CD4-positive, alpha-beta T cell treated with Interleukin-2 at 100 ng/mL for 4 hours (primary cell): ENCODE measurements at places on chromosomes 3 and 15.

DNA sequence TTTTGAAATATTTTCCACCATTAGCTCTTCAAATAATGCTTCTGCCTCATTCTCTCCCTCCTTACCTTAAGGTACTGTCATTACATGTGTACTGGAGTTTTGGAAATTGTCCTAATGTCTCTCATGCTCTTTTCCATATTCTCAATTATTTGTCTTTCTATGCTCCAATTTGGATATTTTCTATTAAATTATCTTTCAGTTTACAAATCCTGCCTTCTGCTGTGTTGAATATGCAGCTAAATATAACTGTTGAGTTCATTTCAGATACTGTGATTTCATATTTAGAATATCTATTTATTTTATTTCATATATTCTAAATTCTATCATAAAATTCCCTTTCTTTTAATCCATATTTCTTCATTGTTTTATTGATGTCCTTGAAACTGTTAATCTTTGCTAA, 388.0 kb upstream of the CDIN1 start:
- DNase-seq = no peak

DNA sequence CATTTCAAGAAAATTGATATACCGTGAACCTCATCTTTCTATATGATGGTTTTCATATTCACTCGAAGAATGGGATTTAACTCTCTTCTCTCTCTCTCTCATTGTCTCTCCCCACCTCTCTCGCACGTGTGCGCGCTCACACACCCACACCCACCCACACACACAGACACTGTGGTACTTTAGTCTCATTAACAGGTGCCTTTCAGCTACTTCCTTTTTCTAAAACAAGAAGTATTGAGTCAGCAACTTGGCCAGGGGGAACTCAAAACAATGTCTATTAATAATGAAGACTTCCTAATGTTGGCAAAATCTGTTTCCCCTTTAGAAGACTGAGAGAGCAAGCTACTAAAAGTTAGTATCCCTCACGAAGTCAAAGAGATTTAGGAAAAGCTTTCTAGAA, 150.7 kb downstream of the TMCO5A start:
- no peak for DNase-seq

DNA sequence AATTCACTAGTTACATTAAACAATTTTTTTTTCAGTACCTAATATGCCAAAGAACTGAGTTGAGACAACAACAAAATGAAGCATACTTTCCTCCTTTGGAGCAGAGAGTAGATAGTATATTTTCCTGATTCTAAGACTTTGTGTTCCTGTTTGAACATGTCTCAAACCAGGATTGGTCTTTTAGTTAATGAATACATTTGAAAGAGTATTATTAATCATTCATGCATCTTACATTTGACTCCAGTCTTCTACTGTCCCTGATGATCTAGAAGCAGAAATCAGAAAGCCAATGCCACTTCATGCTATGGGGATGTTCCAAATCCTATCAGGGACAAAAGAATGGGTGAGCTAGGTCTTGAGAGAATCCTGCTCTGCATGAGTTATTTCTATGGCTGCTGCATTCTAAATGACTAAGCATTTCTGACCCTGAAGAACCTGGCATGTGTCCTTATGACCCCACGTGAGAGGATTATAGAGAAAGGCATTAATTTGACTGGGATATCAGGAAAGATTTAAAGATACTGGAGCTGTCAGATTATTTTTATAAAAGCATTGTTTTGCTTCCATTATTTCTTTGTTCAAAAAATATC, 32.9 kb upstream of the MBNL1 start:
- no peak for DNase-seq

DNA sequence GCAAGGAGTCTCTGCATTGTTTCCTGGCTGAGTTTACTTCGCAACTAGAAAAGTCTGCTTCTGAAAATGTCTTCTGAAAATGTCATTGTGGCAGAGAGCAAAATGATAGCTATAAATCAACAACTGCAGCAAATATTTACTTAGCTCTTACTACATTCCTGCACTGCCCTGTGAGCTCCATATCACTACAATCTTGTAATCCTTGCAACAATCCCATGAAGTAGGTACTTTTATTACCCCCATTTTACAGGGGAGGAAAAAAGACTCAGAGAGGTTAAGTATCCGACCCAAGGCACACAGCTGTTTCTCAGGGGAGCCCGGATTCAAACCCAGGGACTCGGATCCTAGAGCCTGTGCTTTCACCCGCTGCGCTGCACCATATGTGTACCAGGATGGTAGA, 34.2 kb upstream of the SPTBN5 start:
- DNase-seq = no peak

GRCh38 chr3:142892714-142893113, 3.8 kb upstream of the PCOLCE2 start:
- no peak for DNase-seq

DNA sequence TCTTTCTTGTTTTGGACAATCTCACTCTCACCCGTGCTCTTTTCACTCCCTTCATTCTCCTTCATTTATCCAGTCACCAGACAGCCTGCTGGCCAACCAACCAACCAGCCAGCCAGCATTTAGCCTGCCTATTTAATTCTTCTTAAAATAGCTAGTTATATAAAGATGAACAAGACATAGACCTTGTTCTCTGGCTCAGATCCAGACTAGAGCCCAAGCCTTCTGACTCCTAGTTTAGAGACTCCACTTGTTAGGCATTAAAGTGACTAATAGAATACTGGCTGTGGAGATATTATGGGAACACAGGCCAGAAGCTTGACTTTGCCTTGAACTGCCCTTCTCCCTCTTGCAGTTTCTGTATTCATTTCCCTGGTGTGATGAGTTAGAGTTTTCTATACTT, 215.3 kb upstream of the THRB start:
- DNase-seq = no peak

DNA sequence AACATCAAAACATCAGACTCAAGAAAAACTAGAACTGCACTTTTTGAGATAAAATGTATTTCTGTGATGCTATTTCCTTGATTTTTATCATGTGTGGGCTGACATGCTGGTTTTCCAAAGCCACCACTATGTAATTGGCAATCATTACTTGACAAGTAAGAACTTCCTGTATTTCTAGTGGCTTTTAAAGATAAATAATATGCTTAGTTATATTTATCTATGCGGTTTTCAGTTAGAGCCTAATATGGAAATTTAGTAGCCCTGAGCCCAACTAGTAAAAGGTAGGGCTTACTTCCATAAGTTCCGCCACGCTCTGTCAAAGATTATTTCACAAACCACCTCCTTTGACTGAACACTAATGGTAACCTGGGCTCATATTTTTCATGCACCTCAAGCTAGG, 91.6 kb downstream of the PPARG start:
- no peak for DNase-seq

- DNase-seq = no peak
Observed at GRCh38 chr3:72517336-72517735, 330.9 kb downstream of the SHQ1 start.

DNA sequence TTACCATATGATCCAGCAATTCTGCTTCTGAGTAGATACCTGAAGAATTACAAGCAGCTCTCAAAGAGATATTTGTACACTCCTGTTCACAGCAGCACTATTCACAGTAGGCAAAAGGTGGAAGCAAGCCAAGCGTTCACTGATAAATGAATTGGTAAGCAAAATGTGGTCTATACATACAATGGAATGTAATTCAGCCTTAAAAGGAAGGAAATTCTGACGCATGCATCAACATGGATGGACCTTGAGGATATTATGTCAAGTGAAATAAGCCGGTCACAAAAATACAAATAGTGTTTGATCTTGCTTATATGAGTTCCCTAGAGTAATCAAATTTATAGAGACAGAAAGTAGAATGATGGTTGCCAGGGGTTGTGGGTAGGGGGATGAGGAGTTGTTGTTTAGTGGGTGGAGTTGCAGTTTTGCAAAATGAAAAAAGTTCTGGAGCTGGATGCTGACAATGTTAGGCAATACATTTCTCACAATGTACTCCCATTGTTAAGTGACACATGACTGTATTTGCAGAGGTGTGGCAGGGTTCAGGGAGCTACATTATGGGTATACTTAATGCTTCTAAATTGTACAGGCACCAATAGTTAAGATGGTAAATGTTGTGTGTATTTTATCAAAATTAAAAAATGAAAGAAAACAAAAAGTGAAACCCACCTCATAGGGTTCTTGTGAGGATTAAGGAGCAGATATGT, 26.7 kb downstream of the SLC6A1 start:
- DNase-seq = no peak

DNA sequence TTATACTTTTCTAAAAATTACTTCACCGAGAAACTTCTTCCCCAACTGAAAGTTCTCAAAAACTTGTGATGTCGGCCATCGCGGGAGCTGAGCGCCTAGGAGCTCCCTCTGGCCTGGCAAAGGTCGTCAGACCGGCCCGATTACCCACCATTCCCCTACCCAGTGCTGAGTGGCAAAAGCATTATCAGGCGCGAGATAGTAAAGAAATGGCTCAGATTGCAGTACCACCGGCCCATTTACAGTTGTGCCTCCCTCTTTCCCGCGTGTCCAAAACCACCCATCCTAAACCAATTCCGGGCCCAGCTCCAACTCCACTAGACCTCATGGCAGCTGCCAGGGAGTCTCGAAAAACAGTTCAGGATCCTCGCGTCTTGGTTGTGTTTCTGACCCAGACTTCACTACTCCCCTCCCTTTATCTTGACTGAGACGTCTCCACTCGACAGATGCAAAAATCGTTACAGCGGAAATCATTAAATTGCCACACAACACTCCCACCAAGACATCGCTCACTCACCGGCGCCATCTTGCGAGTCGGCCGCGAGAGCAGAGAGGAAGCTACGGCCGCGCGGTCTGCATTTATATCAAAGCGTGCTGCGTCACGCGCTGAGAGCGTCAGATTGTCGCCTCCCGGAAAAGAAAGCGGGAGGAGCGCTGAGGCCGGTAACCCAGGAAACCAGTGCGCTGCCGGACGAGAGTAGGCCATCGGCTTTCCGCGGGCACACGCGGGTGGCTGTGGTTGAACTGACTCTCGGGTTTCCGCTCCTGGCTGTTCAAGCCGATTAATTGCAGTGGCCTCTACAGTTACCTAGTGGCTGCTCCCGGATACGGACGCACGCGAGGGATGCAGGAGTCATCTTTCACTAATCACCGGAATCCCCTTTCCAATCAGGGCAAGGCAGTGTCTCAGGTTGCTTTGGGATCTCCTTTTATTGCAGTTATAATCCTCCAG, at the start of gene RPL22L1:
RPL22L1 (minus strand) TSS at position 551 of the 949 bp plus-strand sequence; CDS start at position 523, 28 bp downstream.
- DNase-seq = peak; percentile 93

- DNase-seq = no peak
Observed at GRCh38 chr3:191775451-191776233, 314.7 kb downstream of the PYDC2 start.

DNA sequence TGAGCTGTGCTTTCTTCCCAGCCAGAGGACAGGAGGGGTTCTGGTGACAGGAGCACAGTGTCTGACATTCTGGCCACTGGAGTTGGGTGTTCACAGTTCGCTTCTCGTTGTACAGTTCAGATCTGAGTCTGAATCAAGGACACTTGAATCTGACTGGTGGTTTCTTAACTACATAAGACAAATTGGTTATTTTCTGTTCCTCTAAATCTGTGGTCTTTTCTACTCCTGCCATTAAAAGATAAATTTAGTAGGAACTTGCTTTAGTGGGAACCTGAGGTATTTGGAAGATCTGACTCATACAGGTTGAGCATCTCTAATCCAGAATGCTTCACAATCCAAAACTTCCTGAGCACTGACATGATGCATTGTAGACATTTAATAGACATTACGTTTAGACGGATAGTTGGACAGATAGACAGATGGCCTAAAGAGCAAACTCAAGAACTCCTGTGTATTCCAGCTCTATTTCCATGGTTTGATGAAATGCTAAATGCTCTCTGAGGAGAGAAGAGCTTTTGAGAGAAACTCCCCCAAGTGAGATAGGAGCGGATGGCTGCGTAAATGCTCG, 71.0 kb downstream of the CCK start:
- DNase-seq = no peak

DNA sequence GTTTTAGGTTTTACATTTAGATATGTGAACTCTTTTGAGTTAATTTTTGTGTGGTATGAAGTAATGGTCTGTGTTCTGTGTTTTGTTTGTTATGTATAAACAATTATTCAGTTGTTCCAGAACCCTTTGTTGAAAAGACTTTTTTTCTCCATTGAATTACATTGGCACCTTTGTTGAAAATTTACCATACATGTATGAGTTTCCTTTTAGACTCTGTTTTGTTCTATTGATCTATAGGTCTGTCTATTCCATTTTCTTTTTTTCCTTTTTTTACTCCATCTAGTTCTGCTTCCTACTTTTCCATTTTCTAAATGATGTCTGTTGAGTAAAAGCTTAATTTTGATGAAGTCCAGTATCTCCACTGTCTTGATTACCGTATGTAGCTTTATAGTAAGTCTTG, 31.4 kb downstream of the ARIH2 start:
- DNase-seq = no peak

GRCh38 chr3:13934315-13934714, 54.4 kb upstream of the WNT7A start:
- no peak for DNase-seq

- no peak for DNase-seq
Observed at GRCh38 chr15:85652457-85652856, 142.3 kb downstream of the KLHL25 start.

- peak; percentile 69 for DNase-seq
Observed at GRCh38 chr3:66472313-66473134, 28.3 kb downstream of the LRIG1 start.

GRCh38 chr15:35603856-35604255, 57.9 kb upstream of the DPH6 start:
- no peak for DNase-seq

DNA sequence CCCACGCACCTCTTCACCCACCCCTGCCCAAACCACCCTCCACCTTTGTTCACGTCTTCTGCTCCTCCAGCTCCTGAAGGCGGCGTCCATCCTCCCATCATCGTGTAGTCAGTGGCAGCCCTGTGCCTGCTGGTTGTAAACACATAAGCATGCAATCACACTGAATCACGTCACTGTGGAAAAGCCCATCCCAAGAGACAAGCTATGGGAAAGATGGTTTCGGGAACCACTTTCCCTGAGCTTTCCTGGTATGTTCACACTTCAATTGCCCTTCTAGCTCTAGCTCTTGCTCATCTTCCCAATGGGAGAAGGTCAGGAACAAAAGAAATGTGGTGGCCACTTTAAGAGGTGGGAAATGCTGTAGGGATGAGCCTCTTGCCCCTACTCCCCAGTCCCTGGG, 14.4 kb upstream of the GOLGA8J start:
- DNase-seq = no peak

GRCh38 chr3:114299421-114299820, 5.6 kb downstream of the TIGIT start:
- peak; percentile 58 for DNase-seq

GRCh38 chr3:27366062-27366591, 3.1 kb downstream of the NEK10 start:
- no peak for DNase-seq

GRCh38 chr15:68763063-68763462, 57.6 kb downstream of the ANP32A start:
- DNase-seq = no peak

GRCh38 chr3:100775669-100776068, 66.4 kb downstream of the TFG start:
- DNase-seq = no peak

GRCh38 chr3:78728406-78729145, 1039.2 kb downstream of the ROBO1 start:
- DNase-seq = no peak

DNA sequence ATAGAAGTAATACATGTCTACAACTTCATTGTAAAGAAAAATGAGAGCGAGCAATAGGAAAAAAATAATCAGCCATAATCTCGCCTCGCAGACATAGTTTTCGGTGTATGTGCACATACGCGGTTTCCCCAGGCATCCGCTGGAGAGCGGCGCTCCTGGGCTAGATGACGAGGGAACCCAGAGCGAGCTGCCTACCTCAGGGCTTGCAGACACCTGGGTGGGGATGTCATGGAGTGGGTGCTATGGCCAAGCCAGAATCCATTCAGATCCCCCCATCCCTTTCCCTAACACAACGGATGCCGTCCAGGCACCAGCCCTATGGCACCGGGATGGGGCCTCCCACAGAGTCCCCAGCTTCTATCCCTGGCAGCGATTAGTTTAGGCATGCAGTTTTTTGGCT, 4.5 kb upstream of the CFAP100 start:
- DNase-seq = no peak
